ENCODE measurements at places on chromosomes 13 and 19. TPM values are rescaled to one million over a fixed set of nuclear protein-coding genes. Genes with fewer than 3 reads are reported as not detected.

CEACAM4 gene
- not detected for total RNA-seq

KCTD15 gene
- total RNA-seq: 65.2 TPM

NLRP11 gene
- total RNA-seq: not detected

LSR gene
- 0.33 TPM for total RNA-seq

CRB3 gene
- total RNA-seq: 0.17 TPM

CD70 gene
- not detected for total RNA-seq

CCNA1 gene
- 0.39 TPM for total RNA-seq

LAIR1 gene
- not detected for total RNA-seq

DEDD2 gene
- 21.5 TPM for total RNA-seq

P2RY11 gene
- 10.1 TPM for total RNA-seq

MBD3L2 gene
- total RNA-seq: not detected

OR7D4 gene
- not detected for total RNA-seq

ZNF100 gene
- total RNA-seq: 2.4 TPM

ZNF708 gene
- 6.1 TPM for total RNA-seq

ACTMAP gene
- total RNA-seq: 2.9 TPM

RASIP1 gene
- total RNA-seq: 0.52 TPM

TMEM238 gene
- total RNA-seq: 0.23 TPM

VSTM1 gene
- total RNA-seq: not detected

ADAMTSL5 gene
- 4.6 TPM for total RNA-seq

PRR22 gene
- total RNA-seq: 0.13 TPM

MTRF1 gene
- total RNA-seq: 9.9 TPM

Data from smooth muscle cell of the pulmonary artery (primary cell).